ENCODE measurements at places on chromosomes 1 and 21.

- DNase-seq = no peak
Measured at GRCh38 chr1:90198616-90199332, 203.9 kb downstream of the ZNF326 start.

GRCh38 chr1:28144203-28145135, 32.0 kb downstream of the PTAFR start:
- DNase-seq = peak; percentile 29

- DNase-seq = no peak
Measured at GRCh38 chr1:230191079-230191804, 124.2 kb downstream of the GALNT2 start.

DNA sequence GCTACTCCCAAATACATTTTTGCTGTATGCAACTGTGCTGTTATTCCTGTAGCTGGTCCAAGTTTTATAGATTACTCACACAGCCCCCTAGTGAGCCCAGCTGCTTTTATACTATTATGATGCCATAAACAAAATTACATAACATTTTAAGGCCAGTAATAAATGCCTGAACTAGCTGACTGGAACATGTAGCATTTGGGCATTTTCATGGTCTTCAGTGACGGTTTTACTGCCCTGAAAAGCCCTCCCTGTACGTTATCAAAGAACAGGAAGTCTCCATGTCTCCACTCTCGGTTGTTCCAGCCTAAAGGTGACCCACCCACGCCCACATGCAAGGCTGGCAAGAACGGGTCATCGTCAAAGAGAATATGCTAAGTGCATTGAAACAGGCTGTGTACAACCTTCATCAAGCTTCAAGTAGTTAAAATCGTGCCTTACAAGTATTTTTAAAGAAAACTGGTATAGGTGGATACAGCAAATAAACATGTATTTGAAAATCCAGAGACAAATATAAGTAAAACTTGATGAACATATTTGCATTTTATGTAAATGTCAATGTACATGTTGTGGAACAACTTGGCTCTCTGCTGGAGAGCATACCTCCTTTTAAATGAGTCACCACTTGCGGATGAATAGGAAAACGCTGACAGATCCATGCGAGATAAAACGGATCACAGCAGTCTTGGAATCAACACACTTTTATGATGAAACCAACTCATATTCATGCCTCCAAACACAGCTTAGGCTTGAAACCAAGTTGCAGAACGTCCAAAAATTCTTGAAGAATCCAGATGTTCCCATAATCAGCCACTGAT, 520.5 kb downstream of the SMYD3 start:
- DNase-seq = peak; percentile 55

DNA sequence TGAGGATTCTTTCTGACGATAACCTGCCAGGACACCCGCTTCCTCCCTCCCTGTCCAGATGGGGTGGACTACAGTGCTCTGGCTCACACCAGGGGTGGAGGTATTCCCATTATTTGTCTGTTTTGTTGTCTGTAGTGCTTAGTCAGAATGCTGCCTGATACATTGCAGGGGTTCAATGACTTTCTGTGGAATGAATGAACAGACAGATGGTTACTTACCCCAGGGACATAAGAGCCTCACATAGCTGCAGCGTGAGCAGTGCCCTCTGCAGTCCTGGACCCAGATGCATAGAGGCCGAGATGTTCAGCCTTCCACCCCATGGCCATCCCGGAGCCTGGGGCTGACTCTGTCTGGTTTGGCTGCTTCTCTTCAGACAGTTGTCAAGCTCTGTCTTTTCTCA, 13.0 kb upstream of the F3 start:
- DNase-seq = no peak

GRCh38 chr1:48906164-48906563, 129.5 kb upstream of the BEND5 start:
- DNase-seq = no peak

GRCh38 chr1:160404094-160404493, 3.7 kb downstream of the VANGL2 start:
- DNase-seq = no peak

Data from SW480 (cell line).